ENCODE measurements at places on chromosomes 4 and X.

DNA sequence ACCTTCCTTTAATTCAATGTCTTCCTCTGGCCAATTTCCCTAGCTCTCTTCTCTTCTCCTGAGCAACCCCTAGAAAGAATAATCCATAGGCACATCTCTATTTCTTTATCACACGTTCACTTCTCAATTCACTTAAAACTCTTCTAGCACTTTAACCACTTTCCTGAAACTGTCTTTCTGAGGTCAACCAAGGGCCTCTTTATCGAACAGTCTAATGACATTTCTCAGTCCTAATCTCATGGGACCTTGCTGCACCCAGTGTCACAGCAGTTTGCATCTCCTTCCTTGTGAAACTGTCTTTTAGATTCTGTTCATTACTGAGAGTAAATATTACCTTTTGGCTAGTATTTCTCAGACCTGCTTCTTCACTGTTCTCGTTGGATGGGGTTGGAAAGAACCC lies 285.3 kb upstream of the RASGEF1B start:
- no peak for DNase-seq

DNA sequence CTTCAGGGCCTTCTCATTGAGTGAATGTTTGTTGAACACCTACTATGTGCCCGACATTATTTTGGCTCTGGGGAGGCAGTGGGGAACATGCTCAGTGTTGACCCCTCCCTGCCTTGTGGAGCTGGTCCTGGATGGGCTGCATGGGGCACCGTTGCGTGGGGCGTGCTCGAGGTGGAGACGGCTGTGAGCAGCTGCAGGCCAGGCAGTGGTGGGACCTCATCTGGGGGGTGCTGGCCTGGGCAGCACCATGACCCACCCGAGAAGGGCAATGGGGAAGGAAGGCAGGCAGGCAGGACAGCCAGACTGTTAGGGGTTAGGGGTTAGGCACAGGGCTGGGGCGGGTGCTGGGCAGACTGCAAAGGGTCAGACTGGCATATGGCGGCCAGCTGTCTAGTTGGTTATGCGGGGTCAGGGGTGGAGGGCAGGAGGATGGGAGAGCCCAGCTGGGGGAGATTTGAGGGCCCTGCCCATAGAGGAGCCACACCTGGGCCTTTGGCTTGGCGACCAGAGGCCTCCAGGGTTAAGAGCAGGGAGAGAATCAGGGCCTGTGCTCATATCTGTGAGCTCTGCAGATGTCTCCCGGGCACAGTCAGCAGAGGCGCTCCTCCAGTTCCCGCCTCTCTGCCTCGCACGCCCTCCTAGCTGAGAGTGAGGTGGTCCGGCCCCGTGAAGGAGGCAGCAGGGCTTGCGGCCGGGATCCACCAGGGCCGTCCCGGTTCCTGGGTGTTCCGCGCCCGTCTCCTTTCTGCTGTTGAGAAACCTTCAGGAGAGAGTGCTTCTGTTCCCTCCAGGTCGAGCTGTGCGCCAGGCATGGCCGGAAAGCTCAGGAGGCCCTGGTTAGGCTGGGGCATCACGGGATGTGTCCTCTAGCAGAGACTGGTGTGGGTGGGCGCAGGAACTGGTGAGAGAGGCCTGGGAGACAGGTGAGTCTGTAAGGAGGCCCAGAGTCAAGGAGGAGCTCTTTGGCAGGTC lies 73.3 kb downstream of the RGS12 start:
- no peak for DNase-seq

DNA sequence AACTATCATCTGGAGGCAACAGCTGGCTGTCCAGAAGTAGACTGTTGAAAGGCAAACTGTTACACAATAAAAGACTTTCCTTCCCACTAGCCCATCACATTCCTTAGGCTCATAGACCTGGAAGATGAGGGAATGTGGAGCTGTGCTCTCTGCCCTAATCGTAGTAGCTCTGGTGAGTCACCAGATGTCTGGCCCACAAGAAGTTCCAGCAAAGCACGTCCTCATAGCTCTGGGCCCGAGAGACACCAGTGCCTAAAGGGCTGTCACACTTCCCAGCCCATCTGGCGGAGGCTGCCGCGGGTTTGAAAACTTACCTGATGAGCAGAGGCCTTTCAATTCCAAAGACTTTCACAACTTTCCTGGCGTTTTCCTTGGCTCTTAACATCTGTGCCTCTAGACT lies 81.7 kb upstream of the STOX2 start:
- no peak for DNase-seq

GRCh38 chrX:153583433-153583832 lies 15.5 kb downstream of the CCNQ start:
- DNase-seq: no peak

- peak; percentile 20 for DNase-seq
These were observed 88.2 kb upstream of the TNIP3 start for GRCh38 chr4:121252224-121252806.

- no peak for DNase-seq
These were observed 8.4 kb upstream of the PRDM8 start for GRCh38 chr4:80188801-80189458.

GRCh38 chr4:156686120-156686519 lies 285.5 kb downstream of the PDGFC start:
- no peak for DNase-seq

DNA sequence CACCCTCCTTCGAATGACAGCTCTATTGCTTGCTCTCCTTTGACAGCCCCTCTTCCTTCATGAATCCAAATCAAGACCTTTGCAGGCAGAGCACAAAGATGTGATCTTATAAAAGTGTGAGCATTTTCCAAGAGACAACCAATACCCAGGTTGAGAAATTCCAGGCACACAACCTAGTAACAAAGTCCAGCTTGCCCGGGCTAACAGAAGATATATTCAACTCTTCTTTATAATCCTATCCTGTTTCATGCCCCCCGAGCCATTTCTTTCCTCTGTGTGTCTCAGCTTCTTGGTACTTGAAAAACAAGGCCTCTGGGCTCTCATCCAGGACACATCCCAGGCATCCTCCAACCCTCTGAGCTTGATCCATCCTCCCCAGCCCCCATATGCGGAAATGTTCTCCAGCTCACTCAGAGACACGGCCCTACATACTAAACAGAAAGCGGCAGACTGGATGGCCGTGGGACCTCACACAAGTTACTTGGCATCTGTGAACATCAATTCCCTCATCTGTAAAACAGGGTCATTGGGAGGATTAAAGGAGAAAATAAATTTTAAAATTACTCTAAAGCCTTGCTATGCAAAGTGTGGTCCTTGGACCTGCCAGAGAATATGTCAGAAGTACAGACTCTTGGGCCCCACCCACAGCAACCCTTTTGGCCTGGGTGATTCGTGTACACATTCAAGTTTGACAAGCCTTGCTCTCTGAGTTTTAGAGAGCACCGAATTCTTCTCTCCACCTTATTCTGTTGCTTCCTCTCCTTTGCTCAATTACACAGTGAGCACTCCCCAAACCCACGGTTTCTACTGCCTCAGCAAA lies 627.0 kb downstream of the BCOR start:
- no peak for DNase-seq

DNA sequence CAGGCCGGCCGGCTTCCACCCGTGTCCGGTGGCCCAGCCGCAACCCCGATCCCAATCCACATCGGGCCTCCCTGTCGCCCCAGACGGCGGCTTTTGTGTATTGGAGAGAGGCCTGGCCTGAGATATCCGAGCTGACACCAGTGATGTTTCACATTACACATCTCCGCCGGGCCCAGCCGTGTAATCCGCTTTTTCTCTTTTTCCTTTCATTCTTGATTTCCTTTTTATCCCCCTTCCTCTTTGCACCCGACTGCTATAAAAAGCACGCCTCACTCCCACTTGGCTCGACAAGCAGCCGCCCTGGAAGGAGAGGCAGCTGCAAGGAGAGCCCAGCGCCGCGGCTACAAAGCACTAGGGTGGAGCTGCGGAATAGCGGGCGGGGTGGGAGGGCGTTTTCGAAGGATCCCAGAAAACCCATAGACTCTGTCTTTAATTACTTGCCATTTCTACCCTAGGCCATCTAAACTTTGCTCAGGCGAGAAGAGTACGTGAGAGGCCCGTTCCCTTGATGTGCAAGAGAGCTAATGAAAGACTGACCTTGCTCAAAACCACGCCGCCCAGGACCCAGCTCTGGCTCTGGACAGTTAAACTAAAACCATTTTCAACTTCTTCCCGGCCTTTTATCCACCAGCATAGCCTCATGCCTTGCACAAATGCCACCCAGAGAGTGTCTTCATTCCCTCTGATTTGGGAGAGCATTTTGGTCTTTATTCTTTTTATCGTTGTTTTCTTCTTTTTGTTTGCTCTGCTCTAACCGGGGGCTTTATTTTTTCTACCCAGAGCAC lies 3.2 kb downstream of the PITX2 start:
- DNase-seq: no peak

DNA sequence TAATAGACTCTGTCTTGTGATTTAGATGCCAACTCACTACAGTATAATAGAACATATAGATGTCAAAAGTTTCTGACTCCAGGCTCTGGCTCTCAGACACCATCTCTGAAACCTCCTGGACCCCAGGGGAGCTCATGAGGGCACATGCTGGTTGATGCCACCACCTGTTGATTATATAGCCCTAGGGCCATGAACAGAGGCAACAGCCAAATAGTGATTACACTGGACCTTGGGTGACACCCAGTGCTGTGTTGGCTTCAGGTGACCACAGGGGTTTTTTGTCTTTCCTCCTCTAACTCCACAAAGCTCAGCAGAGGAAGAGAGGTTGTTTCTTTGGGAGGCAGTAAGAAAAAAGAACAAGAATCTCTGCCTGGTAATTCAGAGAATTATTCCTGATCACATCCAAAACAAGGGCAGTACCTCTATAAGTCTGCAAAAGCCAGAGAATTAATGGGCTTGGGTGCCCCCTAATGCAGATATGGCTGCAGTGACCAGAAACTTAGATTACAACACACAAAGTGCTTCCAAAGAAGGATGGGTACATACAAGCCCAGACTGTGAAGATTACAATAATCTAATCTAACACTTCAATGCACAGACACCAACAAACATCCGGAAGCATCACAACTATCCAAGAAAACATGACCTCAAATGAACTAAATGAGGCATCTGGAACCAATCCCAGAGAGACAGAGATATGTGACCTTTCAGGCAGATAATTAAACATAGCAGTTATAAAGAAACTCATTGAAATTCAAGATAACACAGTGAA lies 1920.6 kb downstream of the ARAP2 start:
- DNase-seq: no peak

GRCh38 chrX:95919605-95920004 lies 765.0 kb upstream of the DIAPH2 start:
- no peak for DNase-seq

- DNase-seq: no peak
These were observed 7.1 kb downstream of the NHSL2 start for GRCh38 chrX:71917621-71918343.

GRCh38 chr4:5932035-5932568 lies 39.2 kb upstream of the CRMP1 start:
- no peak for DNase-seq

DNA sequence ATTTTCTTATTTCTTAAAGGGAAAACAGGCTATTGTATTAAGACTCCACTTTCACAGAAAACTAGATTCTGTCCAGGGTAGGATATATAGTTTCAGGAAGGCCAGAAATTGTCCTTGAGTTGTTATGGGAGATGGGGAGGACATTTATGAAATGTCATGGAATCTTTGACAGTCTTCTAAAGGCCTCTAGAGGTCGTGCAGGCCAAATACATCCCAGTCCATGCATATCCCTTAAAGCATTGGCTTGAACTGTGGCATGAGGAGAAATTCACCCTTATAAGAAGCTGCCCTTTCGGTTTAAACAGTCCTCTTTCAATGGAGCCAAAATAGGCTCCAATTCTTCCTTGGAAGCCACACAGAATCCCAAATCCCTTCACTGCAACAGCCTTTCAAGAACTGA lies 183.6 kb upstream of the NOCT start:
- DNase-seq: no peak

DNA sequence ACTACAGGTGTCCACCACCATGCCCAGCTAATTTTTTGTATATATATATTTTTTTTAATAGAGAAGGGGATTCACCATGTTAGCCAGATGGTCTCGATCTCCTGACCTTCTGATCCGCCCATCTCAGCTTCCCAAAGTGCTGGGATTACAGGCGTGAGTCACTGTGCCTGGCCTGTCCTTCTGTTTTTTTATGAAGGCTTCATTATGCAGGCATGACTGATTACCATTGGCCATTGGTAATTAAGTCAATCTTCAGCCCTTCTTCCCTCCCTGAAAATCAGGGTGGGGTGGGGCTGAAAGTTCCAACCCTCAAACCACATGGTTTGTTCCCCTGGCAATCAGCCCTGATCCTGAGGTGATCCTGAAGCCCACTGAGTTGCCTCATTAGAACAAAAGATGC lies 336.9 kb downstream of the PTTG2 start:
- DNase-seq: no peak

- no peak for DNase-seq
These were observed 35.2 kb downstream of the SEPTIN11 start for GRCh38 chr4:76984788-76985211.

DNA sequence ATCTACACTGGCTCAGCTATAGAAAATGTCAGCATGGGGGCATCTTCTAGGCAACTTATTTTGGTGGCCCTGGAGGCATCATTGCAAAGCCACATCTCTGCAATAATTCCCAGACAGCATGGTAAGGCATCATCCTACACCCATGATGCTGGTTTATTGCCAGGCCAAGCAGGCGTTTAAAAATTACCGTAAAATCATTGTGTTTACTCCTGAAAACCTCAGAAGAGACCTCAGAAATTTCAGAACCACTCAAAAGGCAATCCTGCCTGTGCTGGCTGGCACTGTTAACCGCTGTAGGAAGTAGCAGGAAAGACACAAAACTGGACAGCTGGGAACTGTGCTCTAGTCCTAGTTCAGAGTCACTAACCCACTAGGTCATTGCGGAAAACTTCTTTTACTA lies 63.2 kb downstream of the MID1 start:
- no peak for DNase-seq

GRCh38 chr4:129966175-129966574 lies 870.2 kb downstream of the C4orf33 start:
- DNase-seq: no peak

DNA sequence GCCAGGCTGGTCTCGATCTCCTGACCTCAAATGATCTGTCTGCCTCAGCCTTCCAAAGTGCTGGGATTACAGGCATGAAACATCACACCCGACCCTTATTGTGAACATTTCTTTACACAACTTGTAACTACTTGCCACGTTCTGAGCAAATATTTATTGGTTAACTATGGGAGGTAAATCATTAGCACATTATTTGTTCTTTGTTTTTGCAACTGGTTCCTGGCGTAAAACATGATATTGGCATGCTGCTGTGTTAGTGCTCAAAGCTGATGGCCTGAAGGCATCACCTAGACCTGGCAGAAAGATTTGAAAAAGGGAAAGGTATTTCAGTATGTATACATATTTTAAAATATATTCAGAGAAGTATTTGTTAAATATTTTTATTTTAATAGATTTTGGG lies 438.3 kb upstream of the PRKX start:
- DNase-seq: no peak
